PC-3 (cell line): ENCODE measurements at places on chromosomes 5 and 9. TPM values are rescaled to one million over a fixed set of nuclear protein-coding genes. Genes with fewer than 3 reads are reported as not detected.
A peak's percentile ranks its signal among the peaks of the same experiment; 100 is the strongest.

TRAF1 gene
- 0.15 and 0.29 TPM in 2 replicates for total RNA-seq

LECT2 gene
- total RNA-seq, result not detected in 2 replicates

DNA sequence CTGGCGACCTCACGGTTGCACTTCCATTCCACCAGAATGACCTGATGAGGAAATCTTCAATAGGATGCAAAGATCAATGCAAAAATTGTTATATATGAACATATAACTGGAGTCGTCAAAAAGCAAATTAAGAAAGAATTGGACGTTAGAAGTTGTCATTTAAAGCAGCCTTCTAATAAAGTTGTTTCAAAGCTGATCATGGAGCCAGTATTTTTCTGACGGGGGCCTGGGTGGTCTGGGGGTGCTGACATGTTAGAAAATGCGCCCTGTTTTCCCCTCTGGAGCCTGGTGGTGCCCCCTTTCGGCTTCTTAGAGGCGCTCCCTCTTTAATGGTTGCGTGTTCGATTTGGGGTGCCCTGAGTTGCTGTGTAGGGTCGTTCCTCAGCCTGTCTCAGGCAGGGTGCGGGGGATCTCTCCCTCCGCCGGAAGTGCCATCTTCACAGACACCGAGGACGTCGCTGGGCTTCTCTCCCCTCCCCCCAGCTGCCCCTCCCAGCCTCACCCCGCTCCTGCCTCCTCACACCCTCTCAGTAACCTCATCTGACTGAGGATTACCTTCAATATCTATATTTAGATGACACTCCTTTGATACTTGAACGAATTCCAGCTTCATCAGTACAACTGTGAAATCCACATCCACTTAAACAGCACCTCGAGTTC lies 18.3 kb downstream of the PTGES2 start:
- no peaks in the 10 kb centered on the region for H3K27me3 ChIP-seq
- no peak for DNase-seq
- H3K36me3 ChIP-seq, result peaks cover 9% of the 10 kb centered on the region; the same call in 1 of the 2 replicates
- no peak overlapping the region for H3K4me3 ChIP-seq
- no peak overlapping the region for H3K27ac ChIP-seq

DNA sequence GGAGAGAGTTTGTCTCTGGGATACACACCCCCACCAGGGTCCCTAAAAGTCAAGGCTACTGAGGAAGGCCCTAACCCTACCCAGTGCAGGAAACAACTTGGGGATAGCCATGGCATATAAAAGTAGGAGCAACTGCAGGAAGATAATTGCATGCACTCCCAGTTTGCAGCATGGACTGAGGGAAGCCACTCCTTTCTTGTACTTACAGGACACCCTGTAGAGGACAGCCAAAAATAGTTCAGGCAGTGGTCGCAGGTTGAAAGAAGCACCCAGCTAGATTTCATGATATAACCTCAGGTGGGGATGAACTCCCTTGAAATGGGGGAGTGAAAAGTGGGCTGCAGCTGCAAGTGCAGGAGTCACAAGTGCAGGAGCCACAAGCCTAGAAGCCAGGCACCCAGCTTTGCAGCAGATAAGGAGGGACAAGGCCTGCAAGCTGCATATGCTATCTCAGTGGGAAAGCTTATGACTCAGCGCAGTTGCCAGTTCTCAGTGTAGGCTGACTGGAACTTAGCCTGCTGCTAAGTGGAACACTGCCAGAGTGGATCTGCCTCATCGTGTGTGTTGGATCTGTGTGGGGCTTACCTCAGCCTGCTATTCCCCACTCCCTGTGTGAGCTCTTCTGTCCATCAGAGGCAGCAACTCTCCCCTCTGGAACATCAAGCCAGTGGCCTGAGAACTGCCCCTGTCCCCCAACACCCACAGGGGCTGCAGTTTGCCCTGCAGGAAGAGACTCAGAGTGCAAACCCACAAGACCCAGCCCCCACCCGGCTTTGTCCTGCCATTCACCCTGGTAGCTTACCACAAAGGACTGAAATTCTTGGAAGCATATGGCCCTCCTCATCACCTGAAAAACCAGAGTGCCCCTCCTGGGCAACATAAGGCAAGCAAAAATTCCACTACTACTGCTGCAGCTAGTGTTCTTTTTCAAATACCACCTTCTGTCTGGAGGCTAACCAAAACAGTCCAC lies 42.7 kb downstream of the CYLC2 start:
- no peaks in the 10 kb centered on the region for H3K4me1 ChIP-seq
- no peak overlapping the region for H3K27ac ChIP-seq
- H3K4me3 ChIP-seq, result no peak overlapping the region
- DNase-seq, result peak; percentile 8
- H3K27me3 ChIP-seq, result no peaks in the 10 kb centered on the region

GRCh38 chr5:132204371-132205135 lies 23.1 kb downstream of the P4HA2 start:
- H3K27ac ChIP-seq, result no peak overlapping the region
- no peaks in the 10 kb centered on the region for H3K27me3 ChIP-seq
- no peaks in the 10 kb centered on the region for H3K4me1 ChIP-seq
- no peak for DNase-seq
- no peak overlapping the region for H3K4me3 ChIP-seq

DNA sequence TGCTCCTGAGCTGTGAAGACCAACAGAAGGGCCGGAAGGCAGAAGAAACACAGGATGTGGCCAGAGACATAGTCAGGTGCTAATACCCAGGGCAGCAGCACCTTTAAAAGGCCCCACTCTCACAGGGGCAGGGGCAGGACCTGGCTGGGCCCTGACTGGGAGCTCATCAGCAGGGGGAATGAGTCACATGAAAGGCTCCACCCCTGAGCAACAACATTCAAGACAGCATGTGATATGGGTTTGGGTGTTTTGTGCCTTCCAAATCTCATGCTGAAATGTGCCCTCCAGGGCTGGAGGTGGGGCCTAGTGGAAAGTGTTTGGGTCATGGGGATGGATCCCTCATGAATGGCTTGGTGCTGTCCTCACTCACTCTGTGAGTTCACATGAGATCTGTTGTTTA lies 181.7 kb downstream of the ERCC6L2 start:
- H3K27ac ChIP-seq, result no peak overlapping the region
- DNase-seq, result no peak
- H3K27me3 ChIP-seq, result no peaks in the 10 kb centered on the region
- no peaks in the 10 kb centered on the region for H3K36me3 ChIP-seq

DNA sequence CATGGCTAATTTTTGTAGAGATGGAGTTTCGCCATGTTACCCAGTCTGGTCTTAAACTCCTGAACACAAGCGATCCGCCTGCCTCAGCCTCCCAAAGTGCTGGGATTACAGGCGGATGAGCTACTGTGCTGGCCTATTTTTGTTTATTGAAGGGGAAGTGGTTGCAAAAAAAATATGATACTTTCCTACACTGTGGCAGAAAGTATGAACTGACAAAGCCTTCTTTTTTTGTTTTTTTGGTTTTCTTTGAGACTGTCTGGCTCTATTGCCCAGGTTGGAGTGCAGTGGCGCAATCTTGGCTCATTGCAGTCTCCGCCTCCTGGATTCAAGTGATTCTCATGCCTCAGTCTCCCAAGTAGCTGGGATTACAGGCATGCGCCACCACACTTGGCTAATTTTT lies 50.9 kb downstream of the OSTF1 start:
- no peak overlapping the region for H3K27ac ChIP-seq
- H3K4me3 ChIP-seq, result no peak overlapping the region
- no peaks in the 10 kb centered on the region for H3K27me3 ChIP-seq
- H3K4me1 ChIP-seq, result no peaks in the 10 kb centered on the region
- no peak for DNase-seq
- H3K36me3 ChIP-seq, result no peaks in the 10 kb centered on the region

DNA sequence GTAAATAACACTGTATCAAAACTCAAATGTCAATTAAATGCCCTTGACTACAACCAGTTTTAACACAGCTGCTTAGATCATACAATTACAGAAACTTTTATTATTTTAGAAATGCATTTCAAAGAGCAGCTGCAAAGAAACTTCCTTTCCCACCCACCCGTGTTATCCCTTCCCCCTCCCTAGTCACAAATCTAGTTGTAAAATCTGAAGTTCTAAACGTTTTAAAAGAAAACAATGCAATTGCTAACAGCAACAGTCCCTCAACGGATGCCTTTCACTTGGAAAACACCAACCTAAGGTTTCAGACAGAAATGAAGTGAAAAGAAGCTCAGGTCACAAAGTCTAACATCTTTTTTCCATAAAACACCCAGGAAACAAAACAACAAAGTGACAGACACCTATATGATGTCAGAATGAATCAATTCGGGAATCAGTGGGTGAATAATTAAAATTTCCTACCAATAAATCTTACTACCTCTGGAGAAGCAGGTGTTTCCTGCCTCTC lies 100.3 kb downstream of the FBXW11 start:
- no peak for DNase-seq
- H3K36me3 ChIP-seq, result peaks cover 4% of the 10 kb centered on the region; the same call in 1 of the 2 replicates
- no peaks in the 10 kb centered on the region for H3K27me3 ChIP-seq
- H3K4me3 ChIP-seq, result no peak overlapping the region

DNA sequence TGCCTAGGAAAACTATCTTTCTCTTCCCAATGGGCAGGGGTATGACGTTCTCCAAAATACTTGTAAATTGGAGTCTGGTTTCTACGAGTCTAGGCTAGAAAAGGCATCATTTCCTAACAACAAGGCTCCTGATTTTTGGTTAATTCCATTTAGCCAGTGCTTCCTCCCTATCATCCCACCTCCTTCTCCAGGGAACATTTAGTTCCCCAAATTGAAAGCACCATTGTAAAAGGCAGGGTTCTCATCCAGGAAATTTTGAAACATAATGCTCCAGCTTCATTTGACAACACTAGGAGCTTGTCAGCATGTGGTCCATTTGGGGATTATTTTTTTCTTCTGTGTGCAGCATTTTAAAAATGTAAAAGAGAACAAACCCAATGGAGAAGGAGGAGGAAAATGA lies 256.5 kb upstream of the GRIA1 start:
- H3K27ac ChIP-seq, result no peak overlapping the region
- H3K4me1 ChIP-seq, result no peaks in the 10 kb centered on the region
- no peak overlapping the region for H3K4me3 ChIP-seq

- no peaks in the 10 kb centered on the region for H3K27me3 ChIP-seq
- peak; percentile 53 for DNase-seq
- peaks cover 27% of the 10 kb centered on the region for H3K4me1 ChIP-seq
Measured at GRCh38 chr5:148776261-148776660, 50.1 kb upstream of the ADRB2 start.

- DNase-seq, result no peak
- no peaks in the 10 kb centered on the region for H3K36me3 ChIP-seq
- no peak overlapping the region for H3K27ac ChIP-seq
- H3K4me3 ChIP-seq, result no peak overlapping the region
- H3K27me3 ChIP-seq, result peaks cover 60% of the 10 kb centered on the region
Measured at GRCh38 chr9:17906176-17906840, 327.4 kb downstream of the SH3GL2 start.

DNA sequence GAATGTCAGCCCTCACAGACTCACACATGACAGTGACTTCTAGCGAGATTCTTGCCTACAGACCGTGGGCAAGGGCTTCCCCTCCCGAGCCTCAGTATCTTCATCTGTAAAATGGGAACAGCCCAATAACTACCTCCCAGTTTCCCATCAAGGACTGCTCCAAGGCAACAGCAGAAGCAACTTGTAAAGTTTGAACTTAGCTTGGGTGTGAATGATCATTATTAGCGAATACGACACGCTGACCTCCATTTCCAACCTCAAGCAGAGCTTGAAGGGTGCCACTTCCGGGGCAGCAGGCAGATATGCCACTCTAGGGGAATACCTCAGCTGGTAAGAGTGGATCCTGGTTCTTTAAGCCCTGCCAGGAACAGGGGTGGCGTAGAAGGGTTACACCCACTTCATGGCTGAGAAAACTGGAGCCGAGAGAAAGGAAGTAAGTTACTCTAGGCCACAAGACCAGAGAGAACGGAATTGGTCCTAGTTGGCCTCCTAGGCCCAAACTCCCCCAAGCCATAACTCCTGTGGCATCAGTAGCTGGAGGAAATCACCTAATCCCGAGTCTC lies 2.0 kb downstream of the RNF44 start:
- H3K27ac ChIP-seq, result peak overlapping the region; percentile 74
- no peaks in the 10 kb centered on the region for H3K27me3 ChIP-seq

DNA sequence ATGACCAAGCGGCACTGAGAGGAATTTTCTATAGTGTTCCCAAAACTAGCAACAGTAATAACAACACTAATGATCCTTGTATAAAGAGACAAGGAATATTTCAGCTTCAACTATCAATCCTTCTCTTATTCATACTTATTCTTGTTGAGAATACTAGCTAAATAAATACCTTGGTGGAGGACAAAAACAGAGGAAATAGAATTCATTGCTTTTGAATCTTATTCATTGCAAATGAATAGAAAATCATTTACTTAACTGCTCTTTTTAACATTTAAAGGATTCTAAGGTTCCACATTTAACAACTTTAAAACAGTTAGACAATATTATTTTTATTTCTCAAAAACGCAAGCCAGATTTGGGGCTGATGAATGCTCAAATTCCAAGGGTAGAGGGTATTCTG lies 22.4 kb downstream of the SKIC3 start:
- no peak overlapping the region for H3K27ac ChIP-seq
- no peaks in the 10 kb centered on the region for H3K4me1 ChIP-seq
- H3K27me3 ChIP-seq, result no peaks in the 10 kb centered on the region
- H3K4me3 ChIP-seq, result no peak overlapping the region
- H3K36me3 ChIP-seq, result peaks cover 12% of the 10 kb centered on the region
- DNase-seq, result no peak
